ENCODE measurements at places on chromosomes 12 and 14.

- DNase-seq, result no peak
These were observed 111.6 kb upstream of the PZP start for GRCh38 chr12:9319842-9320173.

- no peak for DNase-seq
These were observed 6.7 kb upstream of the FAM222A start for GRCh38 chr12:109706747-109707469.

DNA sequence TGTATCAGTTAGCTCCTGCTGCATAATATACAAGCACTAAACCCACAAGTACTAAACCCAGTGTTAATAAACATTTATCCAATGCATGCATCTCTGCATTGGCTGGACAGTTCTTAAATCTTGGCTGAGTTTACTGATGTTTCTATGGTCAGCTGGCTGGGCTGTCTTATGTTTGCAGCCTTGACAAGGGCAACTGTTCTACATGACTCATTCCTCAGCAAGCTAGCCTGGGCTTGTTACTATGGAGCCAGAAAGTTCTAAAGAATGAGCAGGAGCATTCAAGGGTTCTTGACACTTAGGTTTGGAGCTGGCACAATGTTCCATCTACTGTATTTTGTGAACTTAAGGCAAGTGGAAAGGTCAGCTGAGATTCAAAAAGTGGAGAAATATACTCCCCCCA is 199.1 kb downstream of the GLT1D1 start:
- DNase-seq, result no peak

DNA sequence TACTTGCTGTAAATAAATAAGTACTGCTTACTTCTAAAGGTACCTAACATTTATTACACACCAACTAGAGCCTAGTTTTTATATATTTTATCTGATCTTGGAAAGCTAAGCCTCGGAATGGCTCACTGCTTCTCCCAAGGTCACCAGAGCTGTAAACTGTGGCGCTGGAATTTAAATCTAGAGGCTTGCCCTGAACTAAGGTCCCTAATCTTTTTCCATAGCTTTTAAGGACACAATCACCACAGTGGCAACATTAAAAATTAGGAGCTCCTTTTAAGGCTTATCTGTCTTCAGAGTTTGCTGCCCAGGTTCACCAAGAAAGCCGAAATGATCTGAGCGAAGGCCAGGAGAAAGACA is 670 bp downstream of the CCNB1IP1 start:
- peak; percentile 35 for DNase-seq

DNA sequence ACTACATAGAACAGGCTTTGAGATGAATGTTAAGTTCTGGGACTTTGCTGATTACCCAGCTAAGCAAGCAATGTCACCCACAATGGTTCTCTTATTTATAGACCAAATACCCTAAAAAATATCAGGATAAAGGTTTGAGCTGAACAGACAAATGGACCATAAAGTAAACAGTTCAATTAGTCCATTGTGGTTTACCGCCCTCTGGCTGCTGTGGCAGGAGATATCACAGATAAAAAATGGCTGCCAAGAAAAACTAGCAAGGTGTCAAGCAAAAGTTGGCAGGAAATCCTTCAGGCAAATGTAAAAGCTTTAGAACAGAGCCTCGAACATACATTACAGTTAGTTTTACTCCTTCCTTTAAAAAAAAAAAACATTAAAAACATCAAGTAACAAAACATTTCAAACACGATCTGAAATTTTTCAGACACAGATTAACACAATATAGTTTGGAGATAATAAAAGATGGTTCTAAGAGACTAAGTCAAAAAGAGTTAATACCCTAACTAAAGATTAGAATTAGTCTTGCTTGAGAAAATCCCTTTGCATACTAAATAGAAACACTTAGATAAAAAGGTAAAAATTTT is 41.3 kb downstream of the MED13L start:
- DNase-seq, result peak; percentile 65

DNA sequence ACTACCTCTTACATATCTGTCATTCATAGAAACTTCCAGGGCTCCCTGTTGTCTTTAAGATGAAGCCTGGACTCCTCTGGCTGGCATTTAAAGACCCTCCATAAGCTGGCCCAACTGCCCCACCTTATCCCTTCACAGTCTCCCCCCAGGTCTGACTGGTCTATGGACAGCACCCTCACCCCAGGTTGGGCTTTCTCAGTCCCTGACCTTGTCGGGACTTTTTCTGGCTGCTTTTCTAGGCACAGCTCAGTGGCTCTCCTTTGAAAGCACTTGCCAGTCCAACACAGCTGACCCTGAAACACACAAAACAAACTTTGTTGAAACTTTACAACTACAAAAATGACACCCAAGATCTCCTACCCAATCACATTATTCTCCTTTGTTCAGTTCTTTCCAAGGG is 13.9 kb upstream of the MYH7 start:
- no peak for DNase-seq

- DNase-seq, result peak; percentile 99
These were observed 54.3 kb upstream of the FRMD6 start for GRCh38 chr14:51597261-51598001.

DNA sequence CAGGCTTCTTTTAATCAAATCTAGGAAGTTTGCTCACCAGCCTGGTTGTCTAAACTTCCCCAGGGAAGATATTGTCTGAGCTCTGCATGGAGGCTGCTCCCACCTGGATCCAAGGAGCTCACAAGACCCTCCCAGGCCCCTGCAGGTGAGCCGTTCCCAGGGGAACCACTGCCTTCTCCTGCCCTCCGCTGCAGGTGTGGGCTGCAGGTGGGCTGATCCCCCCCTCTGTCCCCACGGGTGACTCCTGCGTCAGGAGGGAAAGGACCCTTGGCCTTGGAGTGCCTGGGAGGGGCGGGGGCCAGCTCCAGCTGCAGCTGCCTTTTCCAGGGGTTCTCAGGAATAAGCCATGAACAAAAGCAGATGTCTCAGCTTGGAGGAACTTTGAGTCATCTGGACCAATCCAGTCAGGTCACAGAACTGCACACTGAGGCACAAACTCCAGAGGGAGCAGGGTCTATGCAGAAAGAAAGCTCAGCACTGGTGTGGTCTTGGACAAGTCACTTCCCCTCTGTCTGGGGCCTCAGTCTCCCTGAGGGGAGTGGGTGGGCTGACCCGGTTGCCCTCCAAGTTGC is 246.6 kb upstream of the RTL1 start:
- no peak for DNase-seq

- peak; percentile 69 for DNase-seq
These were observed 100.1 kb upstream of the PDE3A start for GRCh38 chr12:20268121-20268732.

- no peak for DNase-seq
These were observed 321.3 kb downstream of the PDZRN4 start for GRCh38 chr12:41509271-41510055.

- DNase-seq, result no peak
These were observed 16.4 kb upstream of the CACNA2D4 start for GRCh38 chr12:1934831-1935230.

- DNase-seq, result peak; percentile 96
These were observed 3.6 kb upstream of the TNFRSF1A start for GRCh38 chr12:6345319-6346091.

DNA sequence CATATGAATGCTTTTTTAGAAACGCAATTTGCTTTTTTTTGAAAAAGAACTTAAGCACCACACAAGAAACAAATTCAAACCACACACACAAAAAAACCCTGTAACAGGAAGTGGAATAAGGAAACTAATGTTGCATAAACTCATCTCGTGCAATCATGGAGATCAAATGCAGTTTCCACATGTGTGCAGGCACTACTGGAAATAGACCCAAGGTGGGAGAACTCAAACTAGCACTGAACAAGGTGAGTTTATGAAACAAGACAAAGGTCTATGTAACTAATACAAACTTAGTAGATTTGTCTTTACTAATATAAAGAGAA is 17.5 kb downstream of the NIN start:
- no peak for DNase-seq

GRCh38 chr12:109493090-109493489 is 15.7 kb downstream of the UBE3B start:
- no peak for DNase-seq

GRCh38 chr12:65403188-65403587 is 124.7 kb downstream of the MSRB3 start:
- DNase-seq, result no peak

GRCh38 chr12:9870286-9870866 is 1.2 kb upstream of the CLEC2B start:
- DNase-seq, result no peak

GRCh38 chr14:88682495-88683114 is 110.1 kb downstream of the EML5 start:
- DNase-seq, result no peak

GRCh38 chr14:74856366-74856765 is 19.6 kb downstream of the PROX2 start:
- DNase-seq, result no peak

- DNase-seq, result no peak
These were observed 117.2 kb downstream of the TTC7B start for GRCh38 chr14:90699016-90699415.

DNA sequence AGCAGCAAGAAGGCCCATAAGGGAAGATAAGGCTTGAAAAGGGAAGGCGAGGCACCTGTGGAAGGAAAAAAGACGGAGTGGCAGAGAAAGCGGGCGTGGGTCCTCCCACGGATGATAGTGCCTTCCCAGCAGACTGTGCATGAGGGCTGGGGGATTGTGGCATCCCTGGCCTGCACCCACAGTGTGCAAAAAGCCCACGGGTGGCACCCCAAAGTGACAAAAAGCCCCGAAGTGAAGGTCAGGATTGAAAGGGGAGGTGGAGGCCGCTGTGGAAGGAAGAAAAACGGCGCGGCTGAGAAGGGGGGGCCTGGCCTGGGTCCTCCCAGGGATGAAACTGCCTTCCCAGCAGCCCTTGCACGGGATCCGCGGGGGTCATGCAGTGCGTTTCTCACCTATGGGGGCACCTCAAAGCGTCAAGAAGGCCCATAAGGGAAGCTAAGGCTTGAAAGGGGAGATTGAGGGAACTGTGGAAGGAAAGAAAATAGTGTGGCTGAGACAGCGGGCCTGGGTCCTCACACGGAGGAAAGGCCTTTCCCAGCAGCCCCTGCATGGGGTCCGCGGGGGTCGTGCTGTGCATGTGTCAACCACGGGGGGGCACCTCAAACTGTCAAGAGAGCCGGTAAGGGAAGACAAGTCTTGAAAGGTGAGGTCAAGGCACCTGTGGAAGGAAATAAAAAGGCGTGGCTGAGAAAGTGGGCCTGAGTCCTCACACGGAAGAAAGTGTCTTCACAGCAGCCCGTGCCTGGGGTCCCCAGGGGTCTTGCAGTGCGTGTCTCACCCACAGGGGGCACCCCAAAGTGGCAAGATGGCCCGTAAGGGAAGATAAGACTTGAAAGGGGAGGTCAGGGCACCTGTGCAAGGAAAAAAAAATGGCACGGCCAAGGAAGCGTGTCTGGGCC is 274.1 kb downstream of the ALG10 start:
- DNase-seq, result no peak

DNA sequence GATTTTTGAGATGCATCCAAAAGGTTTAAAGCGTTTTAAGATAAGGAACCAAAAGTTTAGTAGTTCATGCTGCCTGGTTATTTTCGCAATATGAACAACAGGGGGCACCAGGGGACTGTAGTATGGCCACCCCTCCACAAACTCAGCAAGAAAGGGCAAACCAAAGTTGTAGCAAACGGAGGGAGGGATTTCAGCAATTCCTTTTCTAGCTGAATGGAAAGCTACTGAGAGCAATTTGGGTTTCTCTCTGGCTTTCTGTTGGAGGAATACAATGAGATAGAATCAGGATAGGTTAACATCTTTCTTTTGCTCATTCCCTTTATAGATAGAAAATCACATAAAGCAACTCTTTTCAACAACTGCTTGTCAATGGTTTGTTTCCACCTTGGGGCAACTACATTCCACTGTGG is 62.5 kb downstream of the DRAM1 start:
- peak; percentile 80 for DNase-seq

DNA sequence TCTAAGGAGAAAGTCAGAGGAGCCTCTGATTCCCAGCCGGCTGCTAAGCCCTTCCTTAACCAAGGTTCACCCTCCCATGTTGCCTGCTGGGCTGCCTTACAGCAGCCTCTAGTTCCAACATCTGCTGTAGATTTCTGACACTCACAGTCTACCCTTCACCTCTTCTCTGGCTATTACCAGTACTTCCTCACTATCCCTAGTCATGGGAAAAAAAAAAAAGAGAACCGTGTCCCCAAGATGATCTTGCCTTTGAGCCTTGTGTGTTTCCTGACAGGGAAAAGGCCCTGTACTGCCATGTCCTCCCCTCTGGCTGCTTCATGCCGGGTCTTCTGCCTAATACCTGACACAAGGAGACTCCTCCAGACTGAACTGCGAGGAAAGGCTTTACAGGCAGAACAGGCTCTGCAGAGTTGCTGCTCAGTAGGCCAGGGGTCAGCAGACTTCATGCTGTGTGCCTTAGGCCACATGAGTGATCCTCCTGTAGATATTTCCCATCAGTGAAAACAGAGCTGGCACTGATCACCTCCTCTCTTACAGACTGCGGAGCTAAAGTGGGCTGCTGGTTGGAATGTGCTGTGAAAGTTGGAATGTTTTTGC is 46.8 kb downstream of the PRKCH start:
- DNase-seq, result no peak

- DNase-seq, result peak; percentile 56
These were observed 1.6 kb downstream of the MLEC start for GRCh38 chr12:120688527-120689071.

- peak; percentile 8 for DNase-seq
These were observed 121.8 kb downstream of the TBC1D30 start for GRCh38 chr12:64946132-64946829.

- DNase-seq, result no peak
These were observed 68.1 kb upstream of the KRR1 start for GRCh38 chr12:75579552-75579951.

- peak; percentile 26 for DNase-seq
These were observed 7.8 kb downstream of the IRAK3 start for GRCh38 chr12:66196806-66197205.

GRCh38 chr14:63793376-63793775 is 59.4 kb upstream of the SYNE2 start:
- DNase-seq, result no peak

DNA sequence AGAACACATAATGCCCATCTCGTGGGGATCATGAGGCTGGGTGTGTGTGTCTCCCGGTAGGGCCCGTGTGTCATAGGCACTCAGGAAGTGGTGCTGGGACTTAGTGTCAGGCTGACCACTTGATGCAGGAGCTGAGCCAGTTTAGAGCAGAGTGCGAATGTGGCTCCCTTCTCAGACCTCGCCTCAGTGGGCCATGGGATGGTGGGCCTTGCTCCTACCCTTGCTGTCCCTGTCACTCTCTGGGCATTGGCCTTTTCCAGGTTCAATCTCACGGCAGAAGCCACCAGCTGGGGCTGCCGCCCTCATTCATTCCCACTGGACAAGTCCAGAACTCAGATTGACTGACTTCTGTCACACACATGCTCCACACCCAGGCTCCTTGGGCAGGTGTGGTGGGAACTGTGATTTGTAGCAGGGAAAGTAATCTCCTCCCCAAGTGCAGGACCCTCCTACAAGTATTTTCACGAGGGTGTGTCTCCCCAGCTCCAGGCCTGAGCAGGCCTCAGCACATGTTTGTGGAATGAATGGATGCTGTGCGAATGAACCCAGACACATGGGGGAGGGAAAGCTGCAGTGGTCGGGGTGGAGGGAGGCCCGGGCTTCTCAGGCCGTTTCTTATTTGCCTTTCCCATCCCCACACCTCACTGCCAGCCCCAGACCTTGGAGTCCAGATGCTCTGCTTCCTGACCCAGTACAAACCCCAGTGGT is 54.9 kb downstream of the BEGAIN start:
- peak; percentile 38 for DNase-seq

All from EH (cell line).